SK-N-SH (cell line): ENCODE measurements at places on chromosomes 4 and X.
A peak's percentile ranks its signal among the peaks of the same experiment; 100 is the strongest.

GRCh38 chr4:166991006-166991561, 243.2 kb downstream of the SPOCK3 start:
- no peak for DNase-seq

GRCh38 chr4:8117278-8117682, 41.3 kb downstream of the ABLIM2 start:
- peak; percentile 73 for DNase-seq

DNA sequence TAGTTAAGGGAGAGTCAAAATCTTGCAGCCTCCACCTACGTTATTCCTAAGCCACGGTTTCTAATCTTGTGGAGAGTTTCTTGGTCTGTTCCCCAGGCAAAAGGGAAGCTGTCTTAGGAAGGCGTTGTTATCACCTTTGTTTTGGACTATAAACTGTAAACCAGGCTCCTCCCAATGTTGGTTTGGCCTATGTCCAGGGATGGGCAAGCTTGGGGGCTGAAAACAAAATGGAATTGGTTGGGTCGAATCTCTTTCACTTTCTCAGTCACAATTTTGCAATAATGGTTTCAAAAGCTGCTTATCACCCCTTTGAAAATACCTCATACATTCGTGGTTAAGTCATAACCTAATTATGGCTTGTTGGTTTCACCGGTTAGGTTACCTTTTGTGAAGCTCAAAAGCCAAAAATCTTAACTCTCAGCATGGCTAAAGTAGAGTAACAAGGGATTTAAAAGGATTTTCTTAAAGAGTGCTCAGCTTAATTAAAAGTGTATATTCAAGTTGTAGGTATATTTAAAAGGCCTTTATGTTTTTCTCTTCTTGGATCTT, 232.1 kb downstream of the CHM start:
- DNase-seq = no peak

GRCh38 chr4:13544606-13545393, 492 bp upstream of the NKX3-2 start:
- peak; percentile 87 for DNase-seq

GRCh38 chrX:42247241-42247640, 323.9 kb upstream of the CASK start:
- DNase-seq = no peak

DNA sequence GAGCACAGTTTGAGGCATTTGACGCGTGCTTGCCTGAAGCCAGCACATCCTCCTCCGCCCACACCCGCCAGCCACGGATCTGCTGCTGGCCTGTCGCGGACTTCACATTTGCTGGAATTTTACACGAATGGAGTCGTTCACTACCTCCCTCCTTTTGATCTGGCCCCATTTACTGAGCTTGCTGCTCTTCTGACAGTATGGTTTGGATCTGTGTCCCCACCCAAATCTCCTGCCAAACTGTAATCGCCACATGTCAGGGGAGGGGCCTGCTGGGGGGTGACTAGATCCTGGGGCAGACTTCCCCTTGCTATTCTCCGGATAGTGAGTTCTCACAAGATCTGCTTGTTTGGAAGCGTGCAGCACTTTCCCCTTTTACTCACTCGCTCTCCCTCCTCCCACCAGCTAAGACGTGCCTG, 19.9 kb upstream of the CPLX1 start:
- DNase-seq = no peak

GRCh38 chr4:40582413-40582812, 47.3 kb downstream of the RBM47 start:
- DNase-seq = no peak

GRCh38 chr4:108685036-108685686, 34.8 kb downstream of the OSTC start:
- DNase-seq = no peak

DNA sequence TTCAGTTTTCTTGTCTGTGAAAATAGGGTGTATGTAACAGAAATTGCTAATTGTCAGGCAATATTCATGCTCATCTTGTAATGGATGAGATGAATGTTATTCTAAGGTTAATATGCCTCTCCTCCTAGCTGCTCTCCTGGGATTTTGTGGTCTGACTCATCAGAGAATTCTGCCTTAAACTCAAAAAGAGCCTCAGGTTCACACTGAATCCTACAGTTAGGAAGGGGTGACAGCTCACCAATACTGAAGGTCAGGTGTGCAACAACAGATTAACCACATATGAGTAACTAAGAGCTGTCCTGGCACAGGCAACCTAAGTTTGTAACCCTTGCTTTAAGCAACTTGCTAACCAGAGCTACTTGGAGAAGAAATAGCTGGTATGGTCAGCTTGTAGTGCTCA, 197.7 kb downstream of the SPATA18 start:
- DNase-seq = no peak

DNA sequence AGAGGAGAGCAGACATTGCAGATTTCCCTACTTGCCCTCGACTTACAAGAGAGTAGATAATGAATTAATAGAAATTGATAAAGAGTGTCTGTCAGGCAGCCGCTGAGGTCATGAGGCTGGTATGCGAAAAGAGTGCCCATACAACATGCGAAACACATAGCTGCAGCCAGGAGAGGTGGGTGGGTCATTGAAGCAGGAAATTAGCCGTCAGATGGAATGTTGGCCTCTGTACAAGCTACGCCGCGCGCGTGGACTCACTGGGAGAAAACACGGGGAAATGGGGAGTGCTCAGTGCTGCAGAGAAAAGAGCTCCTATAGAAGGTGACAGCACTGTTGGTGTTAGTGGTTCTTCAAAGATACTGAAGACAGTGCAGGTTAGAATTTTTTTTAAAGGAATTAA, 125.1 kb downstream of the RAPGEF2 start:
- DNase-seq = peak; percentile 27

DNA sequence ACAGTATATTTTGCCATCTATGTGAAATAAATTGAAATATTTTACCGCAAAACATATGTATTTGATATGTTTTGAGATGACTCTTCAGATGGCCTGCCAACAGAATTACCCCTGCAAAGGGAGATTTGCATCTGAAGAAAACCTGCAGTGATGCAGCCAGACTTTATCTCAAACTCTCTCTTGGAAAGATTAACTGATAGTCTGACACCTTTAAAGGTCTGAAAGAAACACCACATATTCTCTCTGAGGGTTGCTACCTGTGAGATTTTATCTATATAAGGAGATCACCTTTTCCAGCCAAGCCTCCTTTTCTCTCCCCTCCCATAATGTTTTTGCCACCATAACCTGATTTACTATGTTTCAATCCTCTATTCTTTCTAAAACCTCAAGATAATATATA, 1106.3 kb upstream of the IGFBP7 start:
- no peak for DNase-seq

DNA sequence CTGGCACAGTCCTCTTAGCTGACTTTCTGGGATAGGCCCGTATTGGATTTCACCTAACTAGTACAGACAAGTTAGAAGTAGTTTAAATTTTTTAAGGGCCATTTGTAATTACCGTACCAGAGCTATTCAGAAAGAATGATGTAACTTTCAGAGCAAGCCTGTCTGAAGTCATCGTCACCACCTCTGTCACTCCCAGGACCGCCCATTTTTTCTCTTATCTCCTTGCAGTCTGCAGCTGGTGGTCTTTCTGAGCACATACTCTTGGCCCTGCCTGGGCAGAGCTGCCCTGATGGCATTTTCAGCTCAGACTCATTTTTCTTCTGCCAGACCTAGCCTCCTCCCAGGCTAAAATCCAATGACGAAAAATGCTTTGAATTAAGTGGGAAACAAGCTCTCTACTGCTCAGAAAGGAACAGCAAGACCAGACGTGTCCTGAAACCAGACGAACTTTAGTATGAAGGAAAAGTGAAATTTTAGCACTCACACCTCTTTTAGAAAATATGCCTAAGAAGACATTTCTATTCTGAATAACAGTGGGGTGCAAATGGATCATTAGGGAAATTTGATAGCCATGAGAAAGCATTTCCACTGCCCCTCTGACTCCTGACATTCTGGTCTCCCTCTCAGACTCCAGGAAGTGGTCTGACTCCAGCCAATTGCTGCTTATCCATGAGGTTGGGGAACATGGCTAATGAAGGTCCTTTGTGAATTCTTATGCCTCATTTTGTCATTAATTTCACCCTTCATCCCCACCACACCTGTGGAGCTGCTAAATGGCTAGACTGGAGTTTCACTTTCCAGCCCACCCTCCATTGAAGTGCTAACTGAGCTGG, 162.4 kb upstream of the GYPA start:
- DNase-seq = no peak

GRCh38 chr4:39597695-39598381, 40.8 kb downstream of the SMIM14 start:
- no peak for DNase-seq

DNA sequence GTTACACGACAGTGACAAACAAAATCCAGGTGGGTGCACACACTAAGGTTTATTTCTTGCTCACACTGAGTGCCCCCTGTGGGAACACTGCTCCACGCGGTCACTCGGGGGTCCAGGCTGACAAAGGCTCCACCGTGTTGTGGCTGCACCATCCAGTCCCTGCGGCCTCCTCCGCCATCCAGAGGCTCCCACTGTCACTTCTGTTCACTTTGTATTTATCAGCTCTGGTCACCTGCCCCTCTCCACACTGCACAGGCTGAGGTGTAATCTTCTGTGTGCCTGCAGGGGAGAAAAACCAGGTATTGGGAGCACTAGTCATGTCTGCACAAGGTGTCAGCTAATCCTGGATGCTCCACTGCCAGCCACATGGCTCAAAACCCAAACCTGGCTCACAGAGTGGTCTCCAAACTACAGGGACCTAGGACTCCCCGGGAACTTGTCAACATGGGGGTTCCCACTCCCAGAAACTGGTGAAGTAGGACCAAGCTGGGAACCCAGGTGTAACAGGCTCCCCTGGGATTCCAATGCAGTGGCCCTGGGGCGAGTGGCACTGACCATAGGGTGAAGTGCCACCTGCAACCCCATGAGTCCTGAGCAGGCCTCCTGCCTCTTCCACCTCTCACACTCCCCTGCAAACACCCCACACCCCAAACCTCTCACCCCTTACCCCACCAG, 25.5 kb downstream of the HMX1 start:
- DNase-seq = peak; percentile 6

DNA sequence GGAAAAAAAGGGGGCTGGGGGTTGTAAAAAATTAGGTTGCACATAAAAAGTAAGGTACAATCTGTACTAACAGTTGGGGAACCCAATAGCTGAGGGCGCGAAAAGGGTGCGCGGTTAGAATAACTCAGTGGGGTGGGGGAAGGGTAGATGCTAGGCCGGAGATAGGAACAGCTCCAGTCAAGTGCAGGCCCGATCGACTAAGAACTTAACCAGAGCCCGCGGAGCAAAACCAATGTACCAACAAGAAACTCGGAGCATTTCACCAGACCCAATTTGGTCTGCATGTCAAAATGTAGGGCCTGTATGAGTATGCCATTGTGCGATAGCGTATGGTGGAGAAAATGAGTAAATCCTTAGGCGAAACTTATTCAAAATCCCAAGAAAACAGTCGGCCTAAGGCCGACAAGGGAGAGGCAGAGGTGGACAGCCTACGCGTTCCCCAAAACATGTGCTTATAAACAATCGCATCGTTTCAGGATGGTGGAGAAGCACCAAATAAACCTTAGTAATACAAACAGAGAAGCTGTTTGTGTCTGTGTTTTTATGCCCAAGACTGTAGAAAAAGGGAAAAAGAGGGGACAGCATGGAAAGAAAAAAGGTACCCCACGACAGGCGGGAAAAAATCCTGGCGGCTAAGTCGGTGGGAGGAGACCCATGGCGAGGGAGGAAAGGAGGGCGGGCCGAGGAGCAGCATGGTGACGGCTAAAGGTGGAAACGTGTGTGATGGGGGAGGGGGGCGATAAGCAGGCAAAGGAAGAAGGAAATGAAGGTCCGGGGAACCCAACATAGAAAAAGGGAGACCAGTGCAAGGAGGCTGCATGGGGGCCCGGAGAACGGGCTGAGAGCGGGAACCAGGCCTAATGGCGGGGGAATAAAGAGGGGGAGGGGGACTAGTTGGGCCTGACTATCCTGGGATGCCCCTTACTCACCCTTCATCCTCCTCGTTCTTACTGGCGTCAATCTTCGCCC, 990 bp downstream of the HNRNPD start:
- DNase-seq = peak; percentile 71

DNA sequence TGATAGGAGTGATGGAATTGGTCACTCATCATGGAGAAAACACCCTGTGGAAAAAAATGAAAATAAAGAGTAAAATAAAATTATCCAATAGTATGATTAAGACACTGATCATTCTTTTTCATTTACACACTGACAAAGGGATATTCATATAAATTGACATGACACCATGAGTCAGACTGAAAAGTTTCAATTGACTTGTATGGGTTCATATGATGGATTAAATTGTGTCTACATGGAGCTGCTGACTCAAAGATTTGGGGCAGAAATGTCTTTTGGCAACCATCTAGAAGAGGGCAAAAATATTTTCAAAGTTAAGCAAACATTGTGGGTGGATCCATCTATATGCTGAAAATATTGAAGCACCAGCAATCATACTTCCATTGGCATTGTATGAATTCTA, 153.4 kb upstream of the PPP3CA start:
- DNase-seq = no peak

- DNase-seq = no peak
Observed at GRCh38 chrX:77061022-77061421, 386.2 kb upstream of the FGF16 start.

DNA sequence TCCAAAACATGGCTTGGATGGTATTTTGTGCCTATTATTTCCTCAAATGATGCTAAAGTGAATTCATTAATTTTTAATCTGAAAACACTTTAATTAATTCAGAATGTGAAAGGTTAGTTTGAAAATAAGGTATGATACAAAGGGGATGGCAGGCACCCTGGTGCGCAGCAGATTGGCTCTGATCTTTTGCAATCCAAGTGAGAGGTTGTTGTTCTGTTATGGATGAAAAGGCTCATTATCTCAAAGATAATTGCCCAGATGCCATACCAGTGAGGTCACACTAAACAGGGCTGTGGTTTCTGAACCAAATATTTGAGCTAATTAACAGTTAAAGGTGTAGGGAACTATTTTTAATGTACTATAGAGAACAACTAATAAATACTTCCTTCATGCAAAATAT, 504.9 kb downstream of the RAPGEF2 start:
- DNase-seq = no peak

DNA sequence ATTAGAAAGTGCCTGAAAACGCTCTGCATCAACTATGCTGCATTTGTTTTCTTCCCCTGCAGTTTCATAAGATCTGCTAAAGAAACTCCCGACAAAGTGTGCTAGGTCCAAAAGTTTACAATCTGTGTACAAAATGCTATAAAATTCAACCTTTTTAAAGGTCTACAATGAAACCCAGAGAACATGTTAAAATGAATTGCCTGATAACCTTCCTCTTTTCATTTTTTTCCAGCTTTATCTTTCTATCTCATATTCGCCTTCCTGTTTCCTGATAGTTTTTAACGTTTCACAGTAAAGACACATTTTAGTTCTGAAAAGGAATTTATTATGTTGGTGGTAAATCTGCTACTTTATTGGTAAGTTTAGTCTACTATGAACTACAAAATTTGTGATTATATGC, 9.5 kb upstream of the HPGDS start:
- no peak for DNase-seq
